ENCODE measurements at places on chromosomes 1 and 21. TPM values are rescaled to one million over a fixed set of nuclear protein-coding genes. Genes with fewer than 3 reads are reported as not detected.

Gene PNRC2
- total RNA-seq: 77.6 TPM

Gene MIS18A
- total RNA-seq: 3.7 TPM

Gene GABRD
- total RNA-seq: not detected

Gene GLMN
- 9.0 TPM for total RNA-seq

Gene ACKR1
- total RNA-seq: 177 TPM

Gene EIF4G3
- 54.0 TPM for total RNA-seq

Gene LHX8
- not detected for total RNA-seq

Gene RGS16
- 8.8 TPM for total RNA-seq

Gene OR2L13
- not detected for total RNA-seq

Gene ACTN2
- total RNA-seq: 32.2 TPM

Gene TMEM54
- total RNA-seq: 28.1 TPM

Gene UMODL1
- total RNA-seq: 0.14 TPM

Gene PRKAA2
- 16.9 TPM for total RNA-seq

Gene HSF2BP
- not detected for total RNA-seq

DNA sequence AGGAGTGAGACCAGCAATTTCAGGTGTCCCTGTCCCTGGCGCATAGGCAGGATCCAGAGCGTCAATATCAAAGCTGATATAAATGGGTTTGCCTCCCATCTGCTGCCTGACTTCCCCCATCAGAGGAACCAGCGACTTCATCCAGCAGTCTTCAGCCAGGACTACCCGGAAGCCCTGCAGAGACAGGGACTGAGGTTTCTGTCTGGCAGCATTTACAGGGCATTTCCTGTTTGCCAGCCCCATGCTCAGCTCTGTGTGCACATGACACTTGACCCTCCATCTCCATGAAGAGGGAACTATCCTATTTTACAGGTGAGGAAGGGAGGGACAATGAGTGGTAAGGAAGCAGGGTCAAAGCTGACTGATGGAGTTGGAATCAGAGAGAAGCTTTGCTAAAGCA, 7.2 kb downstream of the AGMAT start:
- no peak for DNase-seq

DNA sequence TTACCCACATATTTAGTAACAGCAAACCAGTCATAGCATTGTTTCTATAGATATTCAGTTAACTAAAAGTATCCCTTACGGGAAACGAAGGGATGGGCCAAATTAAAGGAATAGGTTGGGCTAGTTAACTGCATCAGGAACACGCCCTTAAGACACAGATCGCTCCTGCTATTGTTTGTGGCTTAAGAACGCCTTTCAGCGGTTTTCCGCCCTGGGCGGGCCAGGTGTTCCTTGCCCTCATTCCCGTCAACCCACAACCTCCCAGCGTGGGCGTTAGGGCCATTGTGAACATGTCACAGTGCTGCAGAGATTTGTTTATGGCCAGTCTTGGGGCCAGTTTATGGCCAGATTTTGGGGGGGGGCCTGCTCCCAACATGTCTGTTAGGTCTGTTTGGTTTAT, 14.7 kb downstream of the TNFRSF18 start:
- no peak for DNase-seq

DNA sequence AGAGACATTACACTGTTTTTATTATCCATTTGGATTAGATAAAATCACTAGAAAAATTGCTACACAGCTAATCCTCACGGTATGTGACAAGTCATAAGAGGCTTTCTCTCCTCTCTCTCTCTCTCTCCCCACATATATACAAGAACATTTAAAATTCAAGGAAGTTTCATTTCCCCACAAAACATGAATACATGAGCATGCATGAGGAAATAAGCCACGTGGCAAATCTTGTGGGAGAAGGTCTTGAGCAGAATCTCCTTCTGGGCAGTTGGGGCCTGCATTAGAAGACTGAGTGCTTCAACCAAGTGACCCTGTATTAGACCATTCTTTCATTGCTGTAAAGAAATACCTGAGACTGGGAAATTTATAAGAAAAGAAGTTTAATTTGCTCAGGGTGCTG, 1313.1 kb downstream of the MRPL39 start:
- no peak for DNase-seq

DNA sequence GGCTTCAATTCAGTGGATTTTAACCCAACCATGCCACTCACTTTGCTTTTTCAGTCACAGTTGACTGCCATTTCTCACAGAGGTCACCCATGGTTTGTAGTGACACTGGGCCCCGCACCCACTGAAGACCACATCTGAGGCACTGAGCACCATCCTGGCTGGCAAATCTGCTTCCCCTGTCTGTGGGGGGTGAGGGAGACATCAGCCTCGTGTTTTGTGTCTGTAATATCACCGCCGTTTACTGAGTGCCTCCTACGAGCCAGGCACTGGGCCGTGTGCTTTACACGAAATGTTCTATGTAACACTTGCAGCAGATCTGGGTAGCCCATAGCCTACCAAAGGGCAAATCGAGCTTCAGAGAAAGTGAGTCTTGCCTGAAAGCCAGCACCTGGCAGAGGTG, 161.8 kb downstream of the PGBD5 start:
- no peak for DNase-seq

- no peak for DNase-seq
Measured at GRCh38 chr1:75274920-75275506, 140.8 kb downstream of the LHX8 start.

DNA sequence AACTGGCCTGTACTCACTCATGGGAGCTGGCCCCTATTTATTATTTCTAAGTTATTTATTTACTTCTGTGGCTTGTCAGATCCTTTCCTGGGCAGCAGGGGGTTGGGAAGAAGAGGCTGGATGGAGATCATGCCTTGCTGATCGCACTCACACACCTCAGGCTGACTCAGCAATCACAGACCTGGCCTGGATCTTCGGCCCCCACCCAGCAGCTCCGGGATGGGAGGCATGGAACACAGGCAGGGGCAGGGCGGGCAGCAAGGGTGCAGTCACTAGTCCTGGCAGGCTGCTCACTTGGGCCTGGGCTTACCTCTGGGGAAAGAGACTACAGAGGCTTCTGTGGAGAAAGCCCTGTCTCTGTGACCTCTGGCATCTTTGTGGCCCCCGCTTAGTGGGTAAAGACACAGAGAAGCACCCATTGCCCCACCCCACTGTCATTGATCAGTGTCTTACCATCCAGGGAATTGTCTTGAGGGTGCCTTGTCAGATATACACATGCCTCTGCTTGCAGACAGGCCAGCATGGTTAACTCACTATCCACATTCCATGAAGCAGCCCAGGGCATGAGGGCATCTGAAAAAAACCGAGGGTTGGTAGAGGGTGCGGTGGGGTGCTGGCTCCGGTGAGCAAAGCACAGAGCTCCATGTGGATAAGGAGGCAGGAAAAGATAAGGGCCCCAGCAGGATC, 3.7 kb downstream of the ARTN start:
- DNase-seq: no peak

GRCh38 chr1:208533746-208534598, 289.8 kb upstream of the PLXNA2 start:
- DNase-seq: no peak

DNA sequence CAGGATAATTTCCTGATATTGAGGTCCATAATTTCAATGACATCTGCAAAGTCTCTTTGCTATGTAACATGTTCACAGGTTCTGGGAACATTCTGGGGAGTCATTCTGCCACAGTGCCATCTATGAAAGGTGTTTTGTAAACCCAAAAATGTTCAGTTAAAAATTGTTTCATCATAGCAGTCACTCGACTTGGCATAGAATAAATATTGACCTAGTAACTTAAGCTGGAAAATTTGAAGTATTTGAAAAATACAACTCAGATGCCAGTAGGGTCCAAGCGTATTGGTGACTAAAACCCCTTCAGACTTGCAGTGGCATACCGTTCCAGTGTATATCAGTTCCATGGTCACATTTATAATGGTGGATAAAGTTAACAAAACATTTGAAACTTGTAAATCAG, 6.8 kb downstream of the DESI2 start:
- DNase-seq: no peak

GRCh38 chr1:201842472-201843027, 13.6 kb downstream of the IPO9 start:
- no peak for DNase-seq

- no peak for DNase-seq
Measured at GRCh38 chr1:165942927-165943597, 115.6 kb downstream of the UCK2 start.

GRCh38 chr1:30842697-30843354, 65.7 kb downstream of the SDC3 start:
- DNase-seq: no peak

Measured in thoracic aorta (tissue), 2 donors.